Germinal center (tissue), 1 donor: ENCODE measurements at places on chromosomes 4 and X.

DNA sequence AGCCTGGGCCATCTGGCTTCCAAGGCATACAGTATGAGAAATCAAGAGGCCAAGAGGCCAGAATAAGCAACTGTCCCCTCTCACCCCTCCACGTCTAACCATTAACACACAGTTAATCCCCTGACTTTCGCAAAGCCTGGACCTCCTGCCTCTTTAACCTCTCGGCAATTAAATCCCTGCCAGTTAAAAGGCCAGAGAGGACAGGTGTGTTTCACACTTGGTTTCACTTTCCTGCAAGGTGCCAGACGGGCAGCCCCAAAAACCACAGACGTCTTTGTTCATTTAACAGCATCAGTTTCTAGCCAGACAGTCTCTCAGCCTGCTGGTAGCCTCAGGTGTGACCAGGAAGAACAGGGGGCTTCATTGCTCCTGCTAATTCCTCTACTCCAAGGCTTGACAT lies 91.1 kb upstream of the KIT start:
- no peak for DNase-seq

- DNase-seq: no peak
Observed at GRCh38 chr4:157005193-157005592, 33.6 kb upstream of the PDGFC start.

- DNase-seq: no peak
Observed at GRCh38 chr4:94442251-94442650, 9.5 kb upstream of the PDLIM5 start.

GRCh38 chr4:125125276-125125675 lies 189.5 kb upstream of the FAT4 start:
- no peak for DNase-seq

DNA sequence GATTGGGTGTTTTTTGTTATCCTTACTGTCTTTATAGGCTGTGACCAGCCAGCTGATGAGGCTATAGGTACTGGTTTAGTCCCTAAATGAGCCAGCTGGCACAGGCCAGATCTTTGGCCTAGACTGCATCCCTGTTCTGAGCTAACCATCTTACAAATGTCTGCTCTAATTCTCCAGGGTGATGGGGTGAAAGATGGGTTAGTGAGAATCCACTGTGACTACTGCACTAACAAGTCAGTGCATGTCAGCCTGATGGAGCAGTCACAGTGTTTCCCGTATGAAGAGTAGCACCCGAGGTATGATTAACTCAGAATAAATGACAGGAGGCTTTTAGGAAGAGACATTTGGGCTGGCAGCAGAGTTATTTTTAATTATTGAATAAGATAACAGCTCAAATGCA lies 181.0 kb downstream of the DCTD start:
- no peak for DNase-seq

DNA sequence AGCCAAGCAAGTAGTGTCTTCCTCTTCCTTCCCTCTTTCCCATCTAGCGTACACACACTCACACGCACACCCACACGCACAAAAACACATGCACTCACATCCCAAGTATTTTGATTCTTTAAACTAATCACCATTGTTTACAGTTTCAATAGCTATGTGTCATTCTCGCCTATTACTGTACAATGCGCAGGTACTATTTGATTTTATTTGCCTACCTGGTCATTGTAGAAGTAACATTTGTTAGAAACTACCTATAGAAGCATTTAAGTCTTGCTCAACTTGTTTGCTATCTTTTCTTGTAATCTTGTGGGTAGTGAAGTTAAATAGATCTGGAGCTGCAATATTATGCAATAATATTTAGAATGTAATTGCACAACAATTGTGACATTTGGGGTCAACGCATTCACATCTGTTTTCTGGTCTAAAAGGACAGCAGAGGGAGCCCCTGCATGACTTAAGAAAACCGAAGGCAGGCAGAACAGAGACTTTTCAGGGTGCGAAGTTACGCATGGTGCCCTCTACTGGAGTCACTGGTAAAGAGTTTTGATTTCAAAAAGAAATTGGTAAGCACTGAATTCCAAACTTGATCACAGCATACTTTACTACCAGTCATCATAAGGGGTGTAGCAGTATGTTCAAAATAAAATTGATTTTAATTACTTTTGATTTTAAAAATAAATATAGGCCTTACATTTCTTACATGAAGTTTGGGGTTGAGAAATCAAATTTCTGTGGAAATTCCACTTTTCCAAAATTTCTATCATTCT lies 503.3 kb upstream of the FAM241A start:
- DNase-seq: peak; percentile 54

DNA sequence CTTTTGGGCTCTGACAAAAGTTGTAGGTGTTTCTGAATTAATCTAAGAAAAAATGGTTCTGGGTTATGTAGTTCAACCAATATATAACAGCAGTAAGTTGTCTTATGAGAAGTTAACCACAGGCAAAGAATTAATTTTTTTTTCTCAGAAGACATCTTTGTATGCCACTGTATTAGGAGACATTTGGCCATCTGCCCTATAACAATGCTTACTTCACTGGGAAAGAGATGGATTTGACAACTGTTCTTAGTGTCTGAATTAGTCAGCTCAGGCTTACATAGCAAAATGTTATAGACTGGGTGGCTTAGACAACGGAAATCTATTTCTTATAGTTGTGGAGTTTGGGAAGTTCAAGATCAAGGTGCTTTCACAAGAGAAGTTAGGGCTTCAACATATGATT lies 508.1 kb downstream of the STIM2 start:
- DNase-seq: no peak

DNA sequence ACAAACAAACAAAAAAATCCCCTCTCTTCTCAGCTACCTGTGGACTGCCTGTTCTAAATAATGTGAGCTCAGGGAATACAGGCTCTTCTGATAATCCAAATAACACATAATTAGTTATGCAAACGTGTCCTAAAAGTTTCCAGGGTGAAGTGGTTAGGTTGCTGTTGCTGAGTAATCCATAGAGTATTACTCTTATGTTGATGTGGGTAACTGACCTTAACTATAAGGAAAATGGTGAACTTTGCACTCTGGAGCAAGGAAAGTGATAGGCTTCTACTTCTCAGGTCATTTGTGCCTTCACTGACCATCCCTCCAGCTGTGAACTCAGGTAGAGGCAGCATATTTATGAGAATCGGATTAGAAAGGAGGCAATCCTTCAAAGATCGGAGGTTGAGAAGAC lies 19.9 kb downstream of the MSN start:
- DNase-seq: no peak

GRCh38 chrX:101287402-101287801 lies 3.7 kb downstream of the TAF7L start:
- peak; percentile 2 for DNase-seq
